ENCODE measurements at places on chromosomes 5 and 9.

- no peak for DNase-seq
These were observed 39.0 kb downstream of the SMARCA2 start for GRCh38 chr9:2053883-2054845.

- DNase-seq = no peak
These were observed 475 bp upstream of the GOLM1 start for GRCh38 chr9:86099701-86100364.

DNA sequence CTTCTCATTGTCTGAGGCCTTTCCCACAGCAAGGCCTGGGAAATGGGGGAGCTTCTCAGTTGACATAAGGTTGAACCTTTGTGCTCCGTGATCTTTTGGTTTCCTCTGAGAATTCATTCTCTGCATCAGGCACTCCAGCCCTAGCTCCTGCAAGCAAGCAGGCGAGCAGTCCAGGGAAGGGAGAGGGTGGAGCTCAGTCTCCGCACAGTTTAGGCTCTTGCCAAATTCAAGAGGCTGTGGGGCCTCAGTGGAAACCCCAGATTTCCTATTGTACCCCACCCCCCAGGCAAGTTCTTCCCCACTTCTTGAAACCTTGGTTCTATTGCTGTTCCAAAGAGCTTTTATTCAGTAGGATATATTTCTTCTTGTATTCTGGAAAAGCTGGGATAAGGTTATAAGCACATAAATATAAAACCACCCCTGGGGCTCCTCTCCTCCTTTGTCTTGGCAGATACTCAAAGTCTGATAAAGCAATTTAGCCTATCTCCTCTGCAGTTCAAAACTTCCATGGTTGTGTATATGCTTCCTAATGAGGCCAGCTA lies 147.2 kb downstream of the PDZD2 start:
- no peak for DNase-seq

DNA sequence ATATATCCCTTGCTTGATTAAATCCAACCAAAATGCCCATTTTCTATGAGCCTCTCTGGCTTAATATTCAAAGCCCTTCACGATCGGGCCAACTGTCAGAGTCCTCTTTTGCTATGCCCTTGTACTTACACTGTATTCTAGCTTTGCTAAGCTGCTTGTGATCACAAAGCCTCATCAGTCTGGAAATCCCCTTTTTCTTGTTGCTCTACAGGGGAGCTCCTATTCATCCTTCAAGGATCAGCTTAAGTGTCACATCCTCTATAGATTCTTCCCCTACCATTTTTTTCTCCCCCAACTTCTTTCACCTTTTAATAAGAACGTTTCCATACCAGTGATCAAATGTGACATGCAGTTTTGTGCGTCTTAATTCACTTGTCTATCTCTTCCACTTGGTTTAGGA lies 450.4 kb upstream of the CHD1 start:
- DNase-seq = no peak

DNA sequence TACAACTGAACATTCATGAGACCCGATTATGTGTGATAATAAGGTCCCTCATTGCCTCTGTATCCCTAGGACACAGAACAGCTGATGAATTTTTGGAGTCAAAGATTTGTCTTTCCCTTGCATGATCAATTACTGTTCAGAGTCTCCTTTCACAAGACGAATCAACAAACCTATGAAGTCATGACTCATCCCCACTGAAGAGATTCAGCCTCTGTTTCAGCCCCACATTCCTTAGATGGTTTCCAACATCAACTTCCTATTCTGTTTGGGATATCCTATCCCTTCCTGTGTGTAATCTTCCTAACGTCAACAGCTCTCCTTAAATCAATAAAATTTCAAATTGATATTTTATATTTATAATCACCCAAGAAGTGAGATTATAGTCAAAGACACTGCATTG lies 199.0 kb downstream of the DNAH5 start:
- DNase-seq = no peak

DNA sequence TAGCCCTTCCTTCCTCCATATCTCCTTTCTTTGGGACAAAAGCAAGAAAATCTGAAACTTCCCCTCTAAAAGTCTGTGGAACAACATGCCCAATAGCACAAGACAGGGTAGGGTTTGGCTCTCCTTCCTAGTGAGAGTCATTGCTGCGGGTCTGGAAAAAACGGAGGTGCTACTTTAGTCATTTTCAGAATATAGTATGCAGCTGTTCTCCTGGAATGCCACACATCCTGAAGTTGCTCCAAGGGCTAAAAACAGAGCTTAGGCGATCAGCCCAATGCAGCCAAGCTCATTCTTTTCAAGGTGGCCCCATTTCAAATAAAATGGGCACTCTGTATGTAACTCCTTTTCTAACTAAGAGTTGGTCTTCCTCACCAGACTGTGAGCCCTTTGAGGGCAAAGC lies 39.5 kb upstream of the MYOT start:
- no peak for DNase-seq

DNA sequence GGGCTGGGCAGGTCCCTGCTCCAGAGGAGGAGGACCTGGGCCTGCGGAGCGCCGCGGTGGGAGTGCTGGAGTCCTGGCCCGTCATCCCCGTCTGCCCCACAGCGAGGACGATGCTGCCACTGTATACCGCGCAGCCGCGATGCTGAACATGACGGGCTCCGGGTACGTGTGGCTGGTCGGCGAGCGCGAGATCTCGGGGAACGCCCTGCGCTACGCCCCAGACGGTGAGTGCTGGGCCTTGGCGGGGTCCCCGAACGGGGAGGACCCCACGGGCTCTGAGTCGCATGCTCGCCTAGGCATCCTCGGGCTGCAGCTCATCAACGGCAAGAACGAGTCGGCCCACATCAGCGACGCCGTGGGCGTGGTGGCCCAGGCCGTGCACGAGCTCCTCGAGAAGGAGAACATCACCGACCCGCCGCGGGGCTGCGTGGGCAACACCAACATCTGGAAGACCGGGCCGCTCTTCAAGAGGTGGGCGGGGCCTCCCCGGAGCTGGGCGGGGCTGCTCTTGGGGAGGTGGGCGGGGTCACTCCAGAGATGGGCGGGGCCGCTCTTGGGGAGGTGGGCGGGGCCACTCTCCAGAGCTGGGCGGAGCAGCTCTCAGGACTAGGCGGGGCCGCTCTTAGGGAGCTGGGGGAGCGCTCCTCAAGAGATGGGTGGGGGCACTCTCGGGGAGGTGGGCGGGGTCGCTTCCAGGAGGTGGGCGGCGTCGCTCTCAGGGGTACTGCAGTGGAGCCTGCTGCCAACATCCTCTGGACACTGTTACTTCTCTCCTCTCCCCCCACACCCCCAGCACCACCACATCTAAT lies 13.1 kb downstream of the LRRC26 start:
- no peak for DNase-seq

DNA sequence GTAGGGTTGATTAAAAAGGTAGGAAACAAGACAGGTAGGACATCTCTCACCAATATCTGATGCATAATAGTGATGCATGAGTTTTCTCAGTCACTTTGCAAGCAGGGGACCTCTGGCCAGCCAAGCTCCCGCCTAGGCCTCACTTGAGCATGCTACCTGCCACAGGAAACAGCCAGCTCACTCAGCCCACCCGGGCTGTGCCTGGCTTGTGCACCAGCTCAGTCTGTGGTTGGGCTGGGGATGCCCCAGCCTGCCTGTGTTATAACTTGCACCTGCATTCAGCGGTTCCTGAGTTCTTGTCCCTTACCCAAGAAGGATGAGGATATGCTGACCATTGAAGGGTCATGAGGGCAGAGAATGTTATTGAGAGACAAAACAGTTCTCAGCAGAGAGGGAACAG lies 172.8 kb upstream of the PLCXD3 start:
- no peak for DNase-seq

DNA sequence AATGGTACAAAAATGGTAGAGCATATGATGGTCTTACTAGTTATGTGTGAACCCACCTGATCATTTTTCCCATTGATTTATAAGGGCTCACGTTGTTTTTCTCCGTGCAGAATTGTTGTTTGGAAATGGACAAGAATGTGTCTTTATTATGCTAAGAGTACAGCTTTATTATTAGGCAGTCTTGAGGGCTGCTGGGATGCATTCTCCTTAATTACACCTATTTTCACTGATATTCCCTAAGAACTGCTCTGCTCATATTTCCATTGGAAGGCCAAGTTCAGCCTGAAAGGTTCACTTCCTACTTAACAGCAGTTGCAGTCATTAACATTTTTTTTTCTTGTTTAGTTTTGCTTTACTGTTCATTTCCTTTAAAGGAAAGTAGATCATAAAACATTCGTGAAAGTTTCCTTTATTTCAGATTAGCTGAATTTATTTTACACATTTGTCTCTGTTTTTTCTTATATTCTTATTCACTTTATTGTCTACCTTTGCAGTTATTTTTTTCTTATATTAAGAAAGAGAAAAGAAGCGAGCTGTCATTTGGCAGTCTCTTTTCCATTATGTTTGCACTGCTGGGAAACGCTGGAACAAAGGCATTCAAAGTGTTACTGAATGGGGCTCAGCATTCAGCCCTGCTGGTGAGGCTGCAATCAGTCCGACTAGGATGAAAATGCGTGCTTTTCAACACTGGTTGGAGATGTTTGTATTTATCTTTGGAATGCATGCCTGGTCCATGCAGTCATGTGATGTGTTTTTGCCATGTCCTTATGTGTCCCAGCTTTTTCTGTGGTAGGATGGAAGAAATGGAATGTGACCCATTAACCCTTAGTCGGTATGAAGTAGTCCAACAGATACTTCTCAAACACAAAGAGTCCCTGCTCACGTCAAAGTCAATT lies 602.7 kb upstream of the ZNF608 start:
- no peak for DNase-seq

GRCh38 chr5:173530547-173530946 lies 85.9 kb downstream of the BOD1 start:
- no peak for DNase-seq

GRCh38 chr5:106755066-106755465 lies 915.7 kb downstream of the EFNA5 start:
- DNase-seq = no peak

DNA sequence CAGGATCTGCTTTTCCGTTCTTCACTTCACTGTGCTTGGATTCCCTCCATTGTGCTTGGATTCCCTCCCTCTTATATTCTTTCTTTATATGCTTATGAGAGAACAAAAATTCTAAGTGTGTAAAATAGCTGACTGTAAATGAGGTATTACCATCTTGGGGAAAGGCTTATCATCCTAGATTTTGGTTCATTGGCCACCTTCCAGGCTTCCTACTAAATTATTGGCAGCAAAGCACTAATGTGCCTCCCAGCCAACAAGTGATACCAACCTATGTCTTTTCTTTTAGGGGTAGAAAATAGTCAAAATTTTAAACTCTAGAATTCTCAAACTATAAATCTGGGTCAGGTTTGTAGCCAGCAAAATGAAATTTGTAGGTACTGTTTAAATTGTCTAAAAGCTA lies 52.7 kb downstream of the NDUFAF2 start:
- DNase-seq = no peak

DNA sequence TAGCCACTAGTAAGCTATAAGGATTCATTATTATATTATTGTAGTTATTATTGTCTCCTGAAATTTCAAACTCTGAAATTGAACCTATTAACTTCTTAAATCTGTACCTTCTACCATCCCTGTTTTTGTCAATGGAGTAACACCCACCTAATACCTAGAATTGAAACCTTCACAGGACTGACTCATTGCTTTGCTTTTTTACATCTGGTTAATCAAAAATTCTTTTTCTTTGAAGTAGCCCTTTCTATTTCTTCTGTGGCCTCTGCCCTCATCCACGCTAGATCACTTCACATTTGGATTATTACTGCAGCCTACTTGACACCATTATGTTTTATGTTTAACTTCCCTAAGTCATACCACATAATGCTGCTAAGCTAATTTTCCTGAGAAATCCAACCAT lies 35.6 kb downstream of the RBM27 start:
- DNase-seq = no peak

GRCh38 chr5:134851307-134851923 lies 5.6 kb downstream of the C5orf24 start:
- DNase-seq = no peak

GRCh38 chr5:146484714-146485391 lies 31.1 kb downstream of the GPR151 start:
- DNase-seq = no peak

DNA sequence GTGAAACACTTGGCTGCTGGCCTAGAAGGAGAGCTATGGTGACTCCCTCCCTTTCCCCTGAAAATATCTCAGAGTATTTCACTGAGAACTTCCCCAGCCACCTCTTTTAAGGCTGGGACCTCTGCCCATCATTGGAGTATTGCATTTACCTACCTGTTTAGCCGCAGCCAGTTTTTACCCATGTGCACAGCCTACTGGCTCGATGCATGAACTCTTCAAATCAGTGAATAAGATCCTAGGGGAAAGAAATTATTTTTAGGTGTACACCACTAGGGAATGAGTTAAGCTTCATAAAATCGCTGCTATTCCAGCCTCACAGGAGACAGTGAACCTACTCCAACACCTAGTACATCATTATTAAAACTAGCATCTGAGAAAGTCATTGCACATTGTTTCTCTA lies 16.8 kb upstream of the FAM174A start:
- no peak for DNase-seq

DNA sequence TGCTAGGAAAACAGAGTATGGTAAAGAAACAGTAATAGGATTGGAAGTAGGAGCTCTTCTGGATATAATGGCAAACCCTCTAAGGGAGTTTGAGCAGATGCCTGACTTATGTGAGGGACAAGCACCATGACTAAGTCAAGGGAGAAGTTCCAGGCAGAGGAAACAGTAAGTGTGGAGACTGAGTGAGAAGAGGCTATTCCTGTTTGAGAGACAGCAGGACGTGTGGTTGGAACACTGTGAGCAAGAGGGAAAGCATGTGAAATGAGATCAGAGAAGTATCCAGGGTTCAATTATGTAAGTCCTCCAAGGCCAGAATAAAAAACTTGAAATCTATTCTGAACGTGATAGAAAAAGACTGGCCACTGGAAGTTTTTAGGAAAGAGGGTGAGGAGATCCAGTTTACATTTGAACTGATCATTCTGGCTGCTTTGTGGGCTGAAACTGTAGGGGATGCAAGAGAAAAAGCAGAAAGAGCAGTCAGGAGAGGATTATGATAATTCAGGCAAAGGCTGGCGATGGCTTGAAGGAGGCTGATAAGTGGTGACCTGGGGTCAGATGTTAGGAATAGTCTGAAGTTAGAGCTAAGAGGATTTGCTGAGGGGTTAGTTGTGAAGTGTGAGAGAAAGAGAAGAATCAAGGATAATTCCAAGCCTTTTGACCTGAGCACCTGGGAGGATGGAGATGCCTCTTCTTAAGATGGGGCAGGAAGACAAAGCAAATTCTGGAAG lies 19.2 kb downstream of the DMAC1 start:
- DNase-seq = no peak

DNA sequence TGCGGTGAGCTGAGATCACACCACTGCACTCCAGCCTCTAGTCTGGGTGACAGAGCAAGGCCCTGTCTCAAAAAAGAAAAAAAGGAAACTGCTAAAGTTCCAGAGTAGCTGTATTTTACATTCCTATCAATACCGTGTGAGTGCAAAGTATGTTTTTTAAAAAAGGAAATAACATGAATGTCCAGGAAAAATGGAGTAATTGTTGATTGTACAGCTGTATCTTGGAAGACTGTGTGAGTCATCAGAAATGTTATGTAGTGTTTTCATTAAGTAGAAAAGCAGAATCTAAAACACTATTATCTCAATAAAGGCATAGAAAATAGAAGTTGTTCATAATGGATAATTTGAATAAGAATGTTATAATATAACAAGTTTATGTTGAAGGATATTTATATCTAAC lies 53.9 kb downstream of the ZCCHC7 start:
- no peak for DNase-seq

- no peak for DNase-seq
These were observed 24.6 kb downstream of the TTF1 start for GRCh38 chr9:132381966-132382541.

GRCh38 chr5:177987326-177987725 lies 8.7 kb downstream of the PROP1 start:
- DNase-seq = no peak

- DNase-seq = no peak
These were observed 41.7 kb downstream of the RETREG1 start for GRCh38 chr5:16574789-16575721.

GRCh38 chr9:81627481-81627880 lies 61.9 kb downstream of the TLE1 start:
- no peak for DNase-seq
